NCI-H1930 (cell line): ENCODE measurements at places on chromosomes 11 and 22.
A peak's percentile ranks its signal among the peaks of the same experiment; 100 is the strongest.

- no peak for DNase-seq
Measured at GRCh38 chr11:128398517-128399250, 188.7 kb downstream of the ETS1 start.

- DNase-seq: no peak
Measured at GRCh38 chr11:9760193-9760575, 96.3 kb downstream of the SWAP70 start.

- DNase-seq: peak; percentile 52
Measured at GRCh38 chr11:45771193-45771565, 33.8 kb upstream of the SLC35C1 start.

- DNase-seq: peak; percentile 18
Measured at GRCh38 chr22:21712751-21713427, 22.7 kb downstream of the YPEL1 start.

DNA sequence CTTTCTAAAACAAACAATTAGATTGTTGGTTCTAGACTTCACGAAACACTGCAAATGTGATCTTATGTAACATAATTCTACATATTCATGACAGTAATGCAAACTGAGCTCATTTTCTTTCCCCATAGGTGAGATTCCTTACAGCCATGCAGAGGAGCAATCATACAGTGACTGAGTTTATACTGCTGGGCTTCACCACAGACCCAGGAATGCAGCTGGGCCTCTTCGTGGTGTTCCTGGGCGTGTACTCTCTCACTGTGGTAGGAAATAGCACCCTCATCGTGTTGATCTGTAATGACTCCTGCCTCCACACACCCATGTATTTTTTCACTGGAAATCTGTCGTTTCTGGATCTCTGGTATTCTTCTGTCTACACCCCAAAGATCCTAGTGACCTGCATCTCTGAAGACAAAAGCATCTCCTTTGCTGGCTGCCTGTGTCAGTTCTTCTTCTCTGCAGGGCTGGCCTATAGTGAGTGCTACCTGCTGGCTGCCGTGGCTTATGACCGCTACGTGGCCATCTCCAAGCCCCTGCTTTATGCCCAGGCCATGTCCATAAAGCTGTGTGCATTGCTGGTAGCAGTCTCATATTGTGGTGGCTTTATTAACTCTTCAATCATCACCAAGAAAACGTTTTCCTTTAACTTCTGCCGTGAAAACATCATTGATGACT lies 1.5 kb downstream of the OR9G1 start:
- DNase-seq: no peak

DNA sequence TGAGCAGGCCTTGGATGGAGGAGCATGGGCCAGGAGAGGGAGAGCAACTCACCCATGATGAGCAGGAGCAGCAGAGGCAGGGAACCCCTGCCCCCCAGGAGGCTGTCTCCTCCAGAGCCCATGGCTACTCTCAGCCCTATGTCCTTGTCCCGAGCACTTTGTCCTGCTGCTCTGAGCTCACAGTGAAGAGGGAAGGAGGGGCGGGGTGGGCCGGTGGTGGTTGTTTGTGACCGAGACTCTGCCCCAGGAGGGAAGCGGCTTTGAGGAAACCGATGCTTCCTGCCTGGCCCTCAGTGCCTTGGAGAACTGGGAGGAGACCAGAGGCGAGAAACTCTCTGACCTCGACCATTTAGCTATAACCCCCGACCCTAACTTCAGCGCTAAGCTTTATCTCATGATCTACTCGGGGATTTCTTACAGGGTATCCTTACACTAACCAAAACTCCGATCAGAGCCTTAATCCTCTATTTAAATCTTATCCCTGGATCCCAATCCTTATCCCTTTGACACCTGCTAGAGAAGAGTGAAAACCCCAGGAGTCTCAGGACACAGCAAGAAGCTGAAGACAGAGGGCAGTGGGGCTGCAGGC lies at the start of gene ROBO4:
ROBO4 (minus strand) TSS at position 192 of the 589 bp plus-strand sequence; CDS start at position 122, 70 bp downstream.
- DNase-seq: no peak

GRCh38 chr22:29716814-29717545 lies 2.8 kb upstream of the CABP7 start:
- DNase-seq: no peak

GRCh38 chr11:134176284-134176683 lies 47.5 kb downstream of the NCAPD3 start:
- DNase-seq: no peak

GRCh38 chr11:107561688-107562087 lies 3.8 kb downstream of the ALKBH8 start:
- no peak for DNase-seq

GRCh38 chr11:74220376-74220775 lies 49.3 kb downstream of the PPME1 start:
- no peak for DNase-seq

DNA sequence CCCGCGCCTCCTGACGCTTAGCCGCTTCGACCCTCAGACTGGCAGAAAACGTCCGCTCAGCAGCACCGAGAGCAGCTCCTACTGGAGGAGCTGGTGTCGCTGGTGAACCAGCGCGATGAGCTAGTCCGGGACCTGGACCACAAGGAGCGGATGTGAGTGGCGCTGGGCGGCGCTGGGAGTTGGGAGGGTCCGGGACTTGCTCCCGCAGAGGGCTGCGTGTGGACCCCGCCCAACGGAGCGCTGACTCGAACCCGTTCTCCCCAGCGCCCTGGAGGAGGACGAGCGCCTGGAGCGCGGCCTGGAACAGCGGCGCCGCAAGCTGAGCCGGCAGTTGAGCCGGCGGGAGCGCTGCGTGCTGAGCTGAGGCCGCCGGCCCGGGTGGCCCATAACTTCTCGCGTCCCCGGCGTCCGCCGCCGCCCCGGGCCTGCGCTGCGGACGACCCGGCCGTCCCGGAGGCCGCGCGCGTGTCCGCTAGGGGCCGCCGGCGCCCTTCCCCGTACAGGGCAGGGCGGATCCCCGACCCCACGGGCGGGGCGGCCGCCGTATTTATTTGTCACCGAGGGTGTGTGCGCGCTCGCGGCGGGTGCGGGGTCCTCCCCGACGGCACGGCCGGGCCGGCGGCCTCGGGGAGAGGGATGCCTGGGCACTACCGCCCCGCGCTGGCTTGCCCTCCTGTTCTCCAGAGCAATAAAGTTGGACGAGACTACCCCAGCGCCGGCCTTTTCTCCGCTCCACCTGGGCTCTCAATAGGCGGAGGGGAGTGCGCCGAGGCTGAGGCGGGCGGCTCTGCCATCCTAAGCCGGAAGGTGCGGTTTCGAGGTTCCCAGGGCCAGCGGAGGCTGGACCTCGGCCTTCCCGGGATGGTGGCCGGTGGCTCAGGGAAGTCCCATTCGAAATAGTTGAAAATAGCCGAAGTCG lies 3.4 kb downstream of the KCNK7 start:
- DNase-seq: no peak

DNA sequence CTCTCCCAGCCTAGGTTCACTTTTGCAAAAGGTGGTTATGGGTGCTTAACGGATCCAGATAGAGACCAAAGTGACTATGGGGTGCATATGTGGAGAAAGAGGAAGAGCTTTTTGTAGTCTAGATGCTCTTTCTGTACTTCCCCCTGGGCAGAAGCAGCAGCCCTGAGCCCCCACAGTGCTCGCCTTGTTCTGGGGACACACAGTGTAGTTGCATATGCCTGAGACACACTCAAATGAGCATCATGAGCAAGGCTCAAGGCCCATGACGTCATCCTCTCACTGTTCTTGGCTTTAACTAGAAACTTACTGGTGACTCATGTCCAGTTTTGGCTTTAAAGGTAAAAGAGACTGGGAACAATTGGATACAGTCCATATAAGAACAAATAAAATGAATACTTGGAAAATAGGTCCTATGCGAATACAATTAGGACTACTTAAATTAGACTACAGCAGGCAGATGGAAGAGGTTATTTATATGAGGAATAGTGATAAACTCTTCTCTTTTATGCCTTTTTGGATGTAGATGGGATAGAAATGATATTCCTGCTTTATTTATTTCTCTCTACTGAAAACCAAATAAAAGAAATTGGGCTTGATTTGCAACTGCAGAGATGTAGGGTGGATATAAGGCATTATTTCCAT lies 20.1 kb upstream of the PEX26 start:
- DNase-seq: no peak

DNA sequence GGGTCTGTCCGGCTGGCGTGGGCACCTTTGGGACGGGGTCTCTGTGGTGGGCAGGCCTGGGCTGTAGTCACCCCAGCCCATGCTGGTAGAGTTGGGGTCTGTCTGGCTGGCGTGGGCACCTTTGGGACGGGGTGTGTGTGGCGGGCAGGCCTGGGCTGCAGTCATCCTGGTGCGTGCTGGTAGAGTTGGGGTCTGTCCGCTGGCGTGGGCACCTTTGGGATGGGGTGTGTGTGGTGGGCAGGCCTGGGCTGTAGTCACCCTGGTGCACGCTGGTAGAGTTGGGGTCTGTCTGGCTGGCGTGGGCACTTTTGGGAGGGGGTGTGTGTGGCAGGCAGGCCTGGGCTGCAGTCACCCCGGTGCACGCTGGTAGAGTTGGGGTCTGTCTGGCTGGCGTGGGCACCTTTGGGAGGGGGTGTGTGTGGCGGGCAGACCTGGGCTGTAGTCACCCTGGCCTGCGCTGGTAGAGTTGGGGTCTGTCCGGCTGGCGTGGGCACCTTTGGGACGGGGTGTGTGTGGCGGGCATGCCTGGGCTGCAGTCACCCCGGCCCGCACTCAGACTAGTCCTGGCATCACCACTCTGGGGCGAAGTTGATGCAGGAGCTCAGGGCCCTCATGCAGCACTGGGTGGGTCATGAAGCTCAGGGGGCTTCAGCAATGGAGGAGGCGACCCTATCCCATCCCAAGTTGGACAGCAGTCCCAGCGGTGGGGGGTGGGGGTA lies 19.3 kb downstream of the PRR33 start:
- DNase-seq: no peak

GRCh38 chr11:34501949-34502348 lies 11.6 kb downstream of the ELF5 start:
- no peak for DNase-seq

GRCh38 chr11:46382646-46383403 lies 1.4 kb downstream of the MDK start:
- DNase-seq: peak; percentile 55

DNA sequence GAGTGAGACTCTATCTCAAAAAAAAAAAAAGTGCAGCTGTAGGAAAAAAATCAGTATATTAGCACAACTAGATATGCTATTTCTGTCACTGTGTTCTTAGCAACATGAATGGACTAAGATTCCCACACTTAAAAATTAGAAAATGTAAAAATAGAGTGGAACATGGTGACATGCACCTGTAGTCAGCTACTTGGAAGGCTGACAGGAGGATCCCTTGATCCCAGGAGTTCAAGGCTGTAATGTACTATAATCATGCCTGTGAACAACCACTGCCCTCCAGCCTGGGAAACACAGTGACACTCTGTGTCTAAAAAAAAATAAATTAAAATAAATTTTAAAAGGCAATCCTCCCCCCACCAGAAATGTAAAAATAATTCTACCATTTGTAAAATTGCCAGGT lies 29.8 kb downstream of the PICALM start:
- DNase-seq: no peak

- no peak for DNase-seq
Measured at GRCh38 chr22:44753189-44754042, 1.0 kb downstream of the ARHGAP8 start.

- DNase-seq: no peak
Measured at GRCh38 chr11:27279460-27279859, 83.6 kb downstream of the CCDC34 start.

DNA sequence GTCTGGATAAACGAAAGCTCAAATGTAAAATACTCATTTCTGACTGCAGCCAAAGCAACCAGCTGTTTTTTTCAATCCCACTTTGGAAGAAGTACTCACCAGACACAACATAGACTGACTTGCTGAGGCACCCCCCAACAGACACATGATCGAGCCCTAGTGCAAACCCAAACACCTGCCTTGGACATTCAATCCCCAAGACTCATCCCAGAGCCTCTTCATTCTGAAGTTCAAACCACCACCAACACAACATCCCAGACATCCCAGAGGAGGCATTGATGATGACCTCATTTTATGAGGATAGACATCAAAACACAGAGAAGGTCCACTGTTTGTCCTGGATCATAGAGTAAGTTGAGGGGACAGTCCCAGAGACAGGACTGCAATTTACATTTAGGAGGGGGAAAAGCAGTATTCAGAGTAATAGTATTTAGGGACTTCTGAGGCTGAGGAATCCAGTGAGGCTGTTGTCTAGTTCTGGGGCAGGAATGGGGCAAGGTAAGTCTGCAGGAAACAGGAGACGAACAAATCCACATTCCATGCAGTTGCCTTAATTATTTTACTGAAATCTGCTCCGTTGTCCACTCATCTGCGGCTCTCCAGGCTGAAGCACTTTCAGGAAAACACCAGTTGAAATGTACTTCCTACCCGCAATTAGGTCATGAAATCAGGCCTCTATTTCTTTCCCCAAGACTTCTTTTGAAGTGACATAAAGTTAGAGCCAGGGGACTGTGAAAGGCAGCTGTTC lies 54.8 kb downstream of the CLPB start:
- no peak for DNase-seq

DNA sequence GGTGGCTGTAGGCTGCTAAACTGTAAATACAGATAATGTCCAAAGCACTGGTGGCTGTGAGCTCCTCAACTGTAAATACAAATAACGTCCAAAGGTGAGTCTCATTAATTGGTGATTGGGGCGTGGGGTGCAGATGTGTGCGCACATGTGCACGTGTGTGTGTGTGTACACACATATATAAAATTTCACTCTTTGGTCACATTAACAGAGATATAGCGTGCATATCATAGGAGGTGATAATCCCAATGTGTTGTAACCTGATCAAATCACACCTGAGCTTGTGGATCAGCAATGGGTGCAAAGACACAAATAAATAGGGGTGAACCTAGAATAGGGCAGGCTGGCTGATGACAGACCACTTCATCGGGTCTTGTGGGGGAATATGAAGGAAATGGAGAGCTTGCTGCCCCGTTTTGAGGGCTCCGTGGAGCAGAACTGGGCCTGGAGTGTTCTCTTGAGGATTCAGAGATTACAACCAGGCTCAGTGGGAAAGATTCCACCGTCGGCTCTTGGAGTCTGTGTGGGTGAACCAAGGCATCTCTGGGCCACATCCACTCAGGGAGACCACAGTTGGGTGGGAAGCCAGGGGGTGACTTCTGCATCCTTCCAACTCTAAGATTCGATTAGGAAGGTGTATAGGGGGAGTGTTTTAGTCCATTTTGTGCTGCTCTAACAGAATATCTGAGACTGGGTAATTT lies 24.9 kb upstream of the OSBPL5 start:
- no peak for DNase-seq

DNA sequence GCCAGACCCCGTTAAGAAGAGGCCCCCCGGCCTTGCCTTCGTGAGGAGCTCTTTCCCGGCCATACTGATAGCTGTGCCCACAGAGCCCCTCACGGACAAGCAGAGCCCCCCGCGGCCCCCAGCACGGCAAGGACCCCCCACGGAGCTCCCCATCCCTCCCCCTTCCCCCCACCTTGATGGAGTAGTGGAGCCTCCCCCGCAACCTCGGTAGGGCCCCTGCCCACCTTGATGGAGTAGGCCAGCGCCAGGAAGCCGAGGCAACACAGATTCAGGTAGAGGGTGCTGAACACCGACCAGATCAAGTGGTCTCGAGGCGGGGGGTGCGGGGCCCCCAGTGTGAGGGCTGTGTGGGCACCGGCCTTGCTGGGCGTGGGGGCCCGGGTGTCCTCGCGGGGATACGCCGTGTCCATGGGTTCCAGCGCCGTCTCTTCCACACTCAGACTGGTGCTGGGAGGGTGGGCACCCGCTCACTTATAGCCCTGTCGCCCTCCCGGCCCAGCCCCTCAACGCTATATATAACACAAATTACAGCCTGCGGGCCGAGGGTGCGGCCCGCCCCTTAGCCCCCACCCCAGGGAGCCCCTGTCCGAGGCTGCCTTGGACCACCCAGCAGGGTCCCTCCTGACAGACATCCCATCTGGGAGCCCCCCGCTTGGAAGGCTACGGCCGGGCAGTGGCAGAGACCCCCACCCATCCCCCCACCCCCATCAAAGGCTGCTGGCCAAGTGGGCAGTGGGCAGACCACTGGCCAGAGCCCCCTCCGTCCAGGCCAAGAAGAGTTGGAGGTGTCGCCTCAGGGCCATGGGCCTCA lies at the start of gene IFITM5:
IFITM5 (minus strand) TSS at position 446 of the 811 bp plus-strand sequence; CDS start at position 410, 36 bp downstream.
- no peak for DNase-seq
